ENCODE measurements at places on chromosomes 2 and 18. TPM values are rescaled to one million over a fixed set of nuclear protein-coding genes. Genes with fewer than 3 reads are reported as not detected.

TDRD15 gene
- not detected for total RNA-seq

CHST10 gene
- total RNA-seq: 8.6 TPM

KHK gene
- 0.56 TPM for total RNA-seq

XDH gene
- total RNA-seq: 0.38 TPM

SLC16A14 gene
- total RNA-seq: 0.58 TPM

BIRC6 gene
- 137 TPM for total RNA-seq

ITGB6 gene
- 0.19 TPM for total RNA-seq

MFSD6 gene
- 21.4 TPM for total RNA-seq

SLC8A1 gene
- 131 TPM for total RNA-seq

LRRC30 gene
- total RNA-seq: not detected

ITGAV gene
- 157 TPM for total RNA-seq

All from regular cardiac myocyte (primary cell).